ENCODE measurements at places on chromosomes 5 and 9.
A peak's percentile ranks its signal among the peaks of the same experiment; 100 is the strongest.

- no peaks in the 10 kb centered on the region for H3K4me1 ChIP-seq
- H3K27me3 ChIP-seq, result peaks cover 2% of the 10 kb centered on the region
- H3K4me3 ChIP-seq, result no peak overlapping the region
- peaks cover 13% of the 10 kb centered on the region for H3K36me3 ChIP-seq
- DNase-seq, result no peak
- H3K27ac ChIP-seq, result no peak overlapping the region
Measured at GRCh38 chr5:34970552-34970951, 41.2 kb downstream of the DNAJC21 start.

- peaks cover 2% of the 10 kb centered on the region for H3K27me3 ChIP-seq
- H3K36me3 ChIP-seq, result no peaks in the 10 kb centered on the region
- H3K4me1 ChIP-seq, result peaks cover 3% of the 10 kb centered on the region
- H3K4me3 ChIP-seq, result no peak overlapping the region
- no peak overlapping the region for H3K27ac ChIP-seq
Measured at GRCh38 chr5:112077180-112077579, 320.2 kb upstream of the NREP start.

GRCh38 chr9:94853887-94854286 lies 127.4 kb downstream of the AOPEP start:
- peaks cover 22% of the 10 kb centered on the region for H3K36me3 ChIP-seq
- H3K27ac ChIP-seq, result peak overlapping the region; percentile 67
- H3K4me1 ChIP-seq, result peaks cover 3% of the 10 kb centered on the region

DNA sequence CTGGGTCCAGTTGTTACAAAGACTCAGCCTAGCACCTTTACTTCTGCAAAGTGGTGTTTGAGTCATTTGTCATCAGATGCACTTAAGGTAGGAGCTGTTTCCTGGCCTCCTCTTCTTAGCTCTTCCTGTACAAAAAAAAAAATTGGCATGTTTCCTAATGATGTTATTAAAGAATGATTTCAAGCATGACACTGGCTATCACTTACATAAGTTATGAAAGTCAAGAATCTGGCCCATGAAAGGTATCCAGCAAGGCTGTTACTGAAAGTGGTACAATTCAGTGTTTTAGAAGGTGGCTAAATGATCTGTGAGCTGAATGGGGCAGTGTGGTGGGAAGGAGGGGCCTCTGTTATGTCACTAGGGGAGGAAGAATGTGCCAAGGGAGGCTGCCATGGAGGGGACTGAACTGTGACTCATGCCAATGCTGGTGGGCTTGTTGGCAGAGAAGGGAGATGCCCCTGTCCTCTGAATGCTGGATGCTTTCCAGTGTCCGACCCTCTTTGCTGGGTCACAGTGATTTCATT lies 175.1 kb upstream of the MAP1B start:
- no peaks in the 10 kb centered on the region for H3K36me3 ChIP-seq
- H3K27me3 ChIP-seq, result peaks cover 5% of the 10 kb centered on the region
- no peak overlapping the region for H3K27ac ChIP-seq
- no peak overlapping the region for H3K4me3 ChIP-seq
- no peak for DNase-seq

DNA sequence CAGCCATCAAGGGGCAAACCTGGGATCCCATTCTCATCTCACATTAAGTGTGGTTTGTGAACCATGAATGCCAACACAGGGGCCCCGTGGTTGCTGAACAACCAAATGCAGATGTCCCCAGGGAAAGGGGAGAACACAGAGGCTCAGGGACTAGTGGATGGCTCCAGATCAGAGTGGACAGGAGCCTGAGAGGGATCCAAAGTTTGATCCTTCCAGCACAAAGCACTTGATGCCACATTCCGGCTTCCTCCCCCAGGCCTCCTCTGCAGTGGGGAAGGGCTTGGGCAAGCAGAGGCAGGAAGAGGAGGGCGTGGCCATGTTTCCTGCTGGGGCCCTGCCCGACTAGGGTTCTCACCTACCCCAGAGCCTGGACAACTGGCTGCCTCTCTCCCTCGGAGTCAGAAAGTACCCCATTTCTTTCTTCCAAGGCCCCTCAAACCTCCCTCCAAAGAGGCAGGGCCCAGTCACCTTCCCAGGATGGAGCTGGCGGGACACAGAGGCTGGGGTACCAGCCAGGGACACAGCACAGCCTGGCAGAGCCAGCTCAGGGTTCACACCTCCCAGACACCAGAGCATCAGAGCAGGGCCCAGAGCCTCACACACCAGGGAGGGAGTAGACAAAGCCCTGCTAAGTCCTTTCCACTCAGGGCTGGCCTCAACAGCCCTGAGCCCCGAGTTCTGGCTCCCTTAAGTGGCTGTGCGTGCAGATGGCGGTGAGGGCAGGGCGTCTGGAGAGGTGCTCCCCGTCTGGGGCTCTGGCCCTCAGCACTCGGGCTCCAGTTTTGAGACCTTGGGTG lies 4.3 kb upstream of the RNF44 start:
- no peak for DNase-seq
- peak overlapping the region; percentile 88 for H3K4me3 ChIP-seq
- no peaks in the 10 kb centered on the region for H3K36me3 ChIP-seq

GRCh38 chr9:312596-313320 lies 98.1 kb downstream of the DOCK8 start:
- no peak for DNase-seq
- H3K27me3 ChIP-seq, result no peaks in the 10 kb centered on the region
- H3K36me3 ChIP-seq, result peaks cover 27% of the 10 kb centered on the region
- H3K27ac ChIP-seq, result no peak overlapping the region

DNA sequence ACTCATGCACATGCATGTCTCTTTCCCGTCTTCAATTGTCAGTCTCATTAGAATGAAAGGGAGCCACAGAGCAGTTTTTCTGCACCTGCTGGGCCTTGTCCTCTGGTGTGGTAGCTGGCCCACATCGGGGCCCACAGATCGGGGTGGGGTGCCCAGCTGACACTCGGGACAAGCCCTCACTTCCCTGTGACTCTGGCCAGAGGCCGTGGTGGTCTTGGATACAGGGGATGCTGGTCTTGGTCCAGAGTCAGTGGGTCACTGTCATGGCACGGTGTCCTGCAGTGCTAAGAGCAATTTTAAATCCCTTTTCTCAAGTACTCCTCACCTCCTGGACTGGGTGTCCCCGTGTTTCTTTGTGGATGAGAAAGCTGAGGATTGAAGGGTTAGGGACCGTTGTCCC lies 193.2 kb downstream of the CACNA1B start:
- DNase-seq, result no peak
- no peaks in the 10 kb centered on the region for H3K36me3 ChIP-seq
- peaks cover 9% of the 10 kb centered on the region for H3K27me3 ChIP-seq
- no peak overlapping the region for H3K27ac ChIP-seq
- no peak overlapping the region for H3K4me3 ChIP-seq
- H3K4me1 ChIP-seq, result peaks cover 3% of the 10 kb centered on the region

DNA sequence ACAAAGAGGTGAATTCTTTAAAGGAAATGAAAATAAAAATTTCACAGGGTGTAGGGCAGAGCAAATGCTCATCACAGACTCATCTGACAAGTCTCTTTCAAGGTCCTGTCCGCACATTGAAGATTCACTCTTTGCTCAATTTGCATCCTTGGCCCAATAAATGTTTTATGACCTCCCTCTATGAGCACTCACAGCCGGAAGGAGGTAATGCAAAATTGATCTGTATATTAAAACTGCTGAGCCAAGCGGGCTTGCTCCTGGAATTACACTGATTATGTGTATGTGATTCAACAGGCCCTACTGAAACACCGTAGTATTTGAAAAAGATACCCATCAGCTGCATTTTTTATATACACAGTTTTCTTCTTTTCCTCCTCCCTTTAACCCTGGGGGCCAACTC lies 246.8 kb downstream of the IZUMO3 start:
- no peaks in the 10 kb centered on the region for H3K36me3 ChIP-seq
- H3K4me3 ChIP-seq, result no peak overlapping the region
- no peak overlapping the region for H3K27ac ChIP-seq
- H3K27me3 ChIP-seq, result no peaks in the 10 kb centered on the region

- H3K4me1 ChIP-seq, result no peaks in the 10 kb centered on the region
- H3K4me3 ChIP-seq, result no peak overlapping the region
- H3K36me3 ChIP-seq, result no peaks in the 10 kb centered on the region
- H3K27me3 ChIP-seq, result peaks cover 8% of the 10 kb centered on the region
Measured at GRCh38 chr5:11477786-11478185, 426.5 kb downstream of the CTNND2 start.
